BJ (cell line): ENCODE measurements at places on chromosomes 7 and 10.

- no peak for DNase-seq
Observed at GRCh38 chr10:102643336-102644065, 778 bp upstream of the TRIM8 start.

DNA sequence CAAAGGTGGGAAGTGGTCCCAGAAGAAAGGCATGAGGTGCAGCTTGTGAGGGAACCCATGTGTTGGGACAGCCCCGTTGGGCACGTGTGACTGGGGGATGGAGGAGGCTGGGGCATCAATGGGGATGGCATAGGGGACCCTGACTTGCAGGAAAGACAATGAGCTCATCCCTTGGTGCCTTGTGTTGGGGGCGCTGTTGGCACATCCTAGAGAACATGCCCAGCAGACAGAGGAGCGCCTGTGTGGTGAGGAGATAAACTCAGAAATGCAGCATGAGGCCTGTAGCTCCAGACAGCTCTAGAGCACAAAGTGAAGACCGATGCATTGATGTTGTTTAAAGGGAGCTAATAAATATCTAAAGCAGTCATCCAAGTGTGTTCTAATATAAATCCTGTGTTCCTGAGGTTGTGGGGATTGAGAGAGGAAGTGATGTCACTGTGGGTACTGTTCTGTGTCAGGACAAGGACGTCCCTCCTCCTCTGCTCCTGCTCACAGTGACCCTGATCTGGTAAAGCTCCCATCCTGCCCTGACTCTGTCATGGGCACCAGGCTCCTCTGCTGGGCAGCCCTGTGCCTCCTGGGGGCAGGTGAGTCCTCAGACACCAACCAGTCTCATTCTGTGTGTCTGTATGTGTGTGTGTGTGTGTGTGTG, 126.1 kb upstream of the PRSS58 start:
- DNase-seq: no peak

DNA sequence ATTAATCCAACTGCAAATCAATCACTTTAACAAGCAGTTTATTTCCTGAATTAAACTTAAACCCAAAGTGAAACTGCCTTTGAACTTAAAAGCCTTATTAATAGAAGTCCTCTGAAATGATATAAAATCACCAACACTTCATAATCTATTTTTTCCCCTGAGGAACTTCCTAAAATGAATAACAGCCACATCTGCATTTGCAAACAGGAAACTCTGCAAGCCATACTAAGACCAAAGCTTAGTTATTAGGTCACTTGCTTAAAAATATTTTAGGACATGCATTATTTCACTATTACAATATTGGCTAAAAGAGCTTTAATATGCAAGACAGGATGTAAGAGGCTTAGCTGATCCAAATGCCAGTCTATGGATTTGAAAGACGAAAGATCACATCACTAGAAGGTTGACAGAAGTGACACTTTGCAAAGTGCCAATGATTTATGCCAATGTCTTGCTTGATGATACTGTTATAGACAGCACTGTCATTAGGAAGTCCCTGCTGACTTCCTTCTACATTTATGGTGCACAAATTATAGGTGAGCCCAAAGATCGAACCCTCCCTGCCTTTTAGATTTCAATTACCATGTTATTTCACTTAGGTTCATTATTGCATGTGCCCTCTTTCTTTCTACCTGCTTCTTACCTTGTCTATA, 99.9 kb upstream of the SKAP2 start:
- no peak for DNase-seq

GRCh38 chr10:125468278-125468677, 214.7 kb downstream of the TEX36 start:
- DNase-seq: no peak

DNA sequence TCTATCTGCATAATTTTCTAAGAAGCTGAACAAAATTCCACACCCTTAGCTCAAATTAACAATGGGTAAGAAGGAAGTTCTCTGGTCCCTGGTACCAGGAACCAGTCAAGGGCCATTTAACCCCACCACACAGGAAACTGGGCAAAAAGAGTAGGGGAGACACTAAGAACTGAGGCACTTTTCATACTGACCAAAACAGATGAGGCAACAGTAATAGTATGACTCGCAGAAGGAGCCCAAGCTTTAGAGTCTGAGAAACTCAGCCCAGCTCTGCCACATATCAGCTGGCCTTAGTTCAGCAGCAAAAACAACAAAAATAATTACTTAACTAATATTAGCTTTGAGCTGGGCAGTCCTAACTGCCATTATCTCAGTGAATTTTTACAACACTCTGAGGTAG, 221.2 kb downstream of the FAM107B start:
- DNase-seq: no peak

DNA sequence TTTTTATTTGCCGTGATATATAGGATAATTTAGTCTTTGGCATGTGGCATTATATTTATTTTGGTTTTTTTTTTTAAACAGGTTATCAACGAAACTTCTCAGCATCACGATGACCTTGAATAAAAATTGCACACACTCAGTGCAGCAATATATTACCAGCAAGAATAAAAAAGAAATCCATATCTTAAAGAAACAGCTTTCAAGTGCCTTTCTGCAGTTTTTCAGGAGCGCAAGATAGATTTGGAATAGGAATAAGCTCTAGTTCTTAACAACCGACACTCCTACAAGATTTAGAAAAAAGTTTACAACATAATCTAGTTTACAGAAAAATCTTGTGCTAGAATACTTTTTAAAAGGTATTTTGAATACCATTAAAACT, 9.1 kb downstream of the VIM start:
- DNase-seq: no peak

DNA sequence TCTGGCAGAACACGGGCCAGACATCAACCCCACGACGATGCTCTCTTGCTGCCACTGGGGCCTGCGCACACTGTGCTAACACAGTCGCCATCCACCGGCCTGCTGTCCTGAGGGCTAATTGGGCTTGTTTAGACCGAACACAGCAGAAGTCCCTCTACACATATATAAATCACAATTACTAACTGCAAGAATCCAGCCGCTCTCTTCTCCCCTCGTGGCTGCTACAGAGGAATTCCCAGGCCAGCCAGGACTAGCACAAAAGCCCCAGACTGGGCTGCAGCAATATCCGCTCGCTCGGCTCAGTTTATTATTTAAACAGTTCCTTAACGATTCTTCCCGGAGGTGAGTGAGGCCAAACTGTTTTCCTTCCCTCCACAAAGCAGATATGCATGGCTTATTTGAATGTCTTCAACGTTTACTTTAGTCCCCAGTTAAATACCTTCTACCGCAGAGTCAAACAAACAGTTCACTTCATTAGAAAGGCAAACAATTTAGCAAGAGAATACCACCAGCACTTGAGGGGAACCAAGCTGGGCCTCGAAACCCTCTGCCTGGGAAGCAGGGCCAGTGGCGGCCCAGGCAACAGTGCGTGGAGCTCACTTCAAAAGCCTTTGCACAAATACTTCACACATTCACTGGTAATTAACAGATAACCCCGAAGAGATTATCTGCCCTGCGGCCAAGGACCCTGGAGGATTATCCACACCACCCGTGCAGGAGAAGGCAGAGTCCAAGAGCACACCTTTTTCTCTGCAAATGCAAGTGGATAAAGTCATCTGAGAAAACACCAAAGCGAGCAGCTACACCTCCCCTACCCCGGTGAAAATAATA, 145.3 kb downstream of the GLI3 start:
- no peak for DNase-seq

DNA sequence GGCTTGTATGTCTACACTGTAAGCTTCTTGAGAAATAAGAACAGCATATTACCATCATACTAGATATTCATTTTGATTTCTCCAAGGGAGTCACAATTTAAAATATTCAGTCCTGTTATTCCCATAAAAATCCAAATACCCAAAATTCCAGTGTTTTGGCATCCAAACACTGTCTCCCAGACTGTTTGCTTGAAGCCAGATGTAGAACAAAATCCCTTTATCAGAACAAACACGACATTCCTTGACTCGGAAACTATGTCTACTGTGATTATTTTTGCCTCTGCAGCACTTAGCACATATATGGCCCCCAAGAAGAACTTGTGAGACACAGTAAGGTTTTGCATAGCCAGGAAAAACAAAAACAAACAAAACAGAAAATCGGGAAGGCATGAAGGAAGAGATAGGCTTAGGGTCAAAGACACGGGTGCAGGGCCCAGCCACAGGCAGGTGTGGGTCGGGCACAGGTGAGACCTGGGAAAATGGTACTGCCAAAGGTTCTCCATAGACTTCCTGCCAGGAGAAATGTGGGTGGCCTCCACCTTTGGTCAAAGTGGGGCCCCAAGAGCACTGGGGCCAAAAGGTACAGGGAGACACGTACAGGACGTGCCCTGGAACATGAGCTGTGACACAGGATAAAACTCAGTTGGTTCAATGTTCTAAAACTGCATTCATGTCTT, 36.5 kb downstream of the CPXM2 start:
- peak; percentile 38 for DNase-seq

- no peak for DNase-seq
Observed at GRCh38 chr10:104316321-104317099, 21.8 kb downstream of the ITPRIP start.

GRCh38 chr10:109992485-109992884, 15.3 kb upstream of the ADD3 start:
- DNase-seq: no peak

DNA sequence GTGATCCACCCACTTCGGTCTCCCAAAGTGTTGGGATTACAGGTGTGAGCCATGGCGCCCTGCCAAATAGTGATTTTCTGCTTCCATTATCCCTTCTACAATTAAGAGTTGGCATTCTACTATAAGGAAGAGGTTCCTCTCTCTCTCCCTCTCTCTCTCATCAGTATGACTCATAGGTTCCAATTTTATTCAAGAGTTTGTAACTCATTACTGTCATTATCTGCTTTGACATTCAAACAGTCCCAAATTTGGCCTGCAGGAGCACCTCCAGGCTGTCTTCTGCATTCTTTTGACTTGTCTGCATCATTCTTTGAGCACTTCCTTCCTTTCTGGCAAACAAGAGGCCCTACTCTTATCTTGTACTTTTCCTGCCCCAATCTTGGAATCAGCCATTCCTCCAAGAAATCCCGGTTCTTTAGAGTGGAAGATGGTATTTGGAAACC, 33.2 kb upstream of the CALU start:
- peak; percentile 22 for DNase-seq

DNA sequence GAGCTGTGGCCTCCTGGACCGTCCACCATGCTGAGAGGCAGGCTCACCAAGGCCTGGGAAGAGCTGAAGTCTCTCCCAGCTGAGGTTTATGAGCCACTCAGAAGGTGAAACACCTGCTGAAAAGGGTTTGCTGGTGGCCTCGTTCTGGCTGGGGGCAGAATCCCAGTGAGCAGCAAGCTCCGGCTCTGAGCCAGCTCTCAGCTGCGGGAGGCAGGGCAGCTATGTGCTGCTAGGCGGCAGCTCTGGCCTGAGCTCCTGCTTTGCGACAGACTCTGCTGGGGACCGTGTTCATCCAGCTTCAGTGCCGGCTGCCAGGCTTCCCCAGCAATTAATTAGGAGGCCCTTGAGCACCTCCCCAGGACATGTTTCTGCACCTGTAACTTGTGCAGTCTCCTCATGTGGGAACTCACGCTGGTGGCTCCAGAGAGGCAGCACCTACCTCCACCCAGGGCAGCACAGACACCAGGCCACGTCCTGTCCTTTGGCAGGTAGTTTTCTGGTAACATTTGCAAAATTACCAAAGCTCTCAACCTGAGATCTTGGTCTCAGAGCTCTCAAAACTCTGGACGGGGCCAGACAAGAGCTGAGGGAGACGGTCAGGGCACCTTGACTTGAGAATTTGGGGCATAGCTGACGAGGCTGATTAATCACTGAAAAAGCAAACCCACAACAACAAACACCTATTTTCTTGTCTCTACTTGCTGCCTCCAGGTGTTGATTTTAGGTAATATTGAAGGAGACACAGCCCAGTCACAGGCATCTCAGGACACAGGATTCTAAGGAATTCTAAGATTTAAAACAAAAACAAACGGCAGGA, 185.0 kb downstream of the TCERG1L start:
- DNase-seq: no peak

DNA sequence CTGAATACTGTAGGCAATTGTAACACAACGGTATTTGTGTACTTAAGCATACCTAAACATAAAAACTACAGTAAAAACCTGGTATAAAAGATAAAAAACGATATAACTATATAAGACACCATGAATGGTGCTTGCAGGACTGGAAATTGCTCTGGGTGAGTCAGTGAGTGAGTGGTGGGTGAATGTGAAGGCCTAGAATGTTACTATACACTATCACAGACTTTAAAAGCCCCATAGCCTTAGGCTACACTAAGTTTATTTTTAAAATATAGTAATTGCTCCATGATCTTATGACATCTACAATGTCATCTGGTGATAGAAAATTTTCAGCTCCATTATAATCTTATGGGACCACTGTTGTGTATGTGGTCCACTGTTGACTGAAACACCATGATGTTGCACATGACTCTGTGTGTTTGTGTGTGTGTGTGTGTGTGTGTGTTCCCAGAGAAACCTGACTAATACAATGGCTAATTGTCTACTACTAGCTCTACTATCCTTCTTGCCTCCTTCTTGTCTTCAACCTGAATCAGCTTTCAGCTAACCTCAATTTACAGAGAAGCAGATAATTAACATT, 27.6 kb upstream of the PRPF18 start:
- DNase-seq: no peak

DNA sequence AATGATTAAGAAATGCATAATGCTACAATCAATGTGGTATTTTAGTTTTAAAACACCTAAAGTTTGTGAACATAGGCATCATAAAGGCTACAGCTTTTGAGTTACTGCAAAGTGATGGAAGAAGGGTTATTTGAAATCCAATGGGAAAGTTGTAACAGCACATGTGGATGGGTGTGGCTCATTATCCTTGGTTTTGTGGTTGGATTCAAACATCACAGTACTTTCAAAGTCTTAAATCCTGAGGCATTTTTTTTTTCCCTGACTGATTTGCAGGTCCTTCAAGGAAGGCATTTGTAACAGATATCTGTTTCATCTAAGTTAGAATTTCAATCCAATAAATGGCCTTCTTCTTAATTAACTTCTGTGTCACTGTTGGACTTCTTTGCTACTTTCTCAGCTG, 9.8 kb upstream of the SHTN1 start:
- no peak for DNase-seq

DNA sequence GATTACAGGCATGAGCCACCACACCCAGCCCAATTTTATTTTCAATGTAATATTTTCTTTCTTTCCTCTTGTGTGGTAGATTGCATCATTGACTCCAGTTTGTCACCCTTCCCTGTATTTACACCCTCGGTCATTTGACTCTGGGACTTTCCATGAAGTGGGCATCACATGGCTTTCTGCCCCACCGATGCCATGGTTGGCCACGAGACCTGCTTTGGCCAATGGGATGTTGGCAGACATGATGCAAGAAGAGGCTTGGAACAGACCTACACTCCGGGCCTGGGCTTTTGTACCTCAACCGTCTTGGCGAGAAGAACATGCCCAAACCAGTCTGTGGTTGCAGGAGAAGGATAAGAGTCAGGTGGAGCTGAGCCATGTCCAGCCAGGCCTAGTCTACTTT, 38.8 kb upstream of the CACUL1 start:
- DNase-seq: no peak

- DNase-seq: no peak
Observed at GRCh38 chr10:71493741-71494140, 97.0 kb downstream of the CDH23 start.

- DNase-seq: no peak
Observed at GRCh38 chr10:18021725-18022480, 70.2 kb downstream of the SLC39A12 start.
